COR-L47 (cell line): ENCODE measurements at places on chromosomes 6 and 20.

DNA sequence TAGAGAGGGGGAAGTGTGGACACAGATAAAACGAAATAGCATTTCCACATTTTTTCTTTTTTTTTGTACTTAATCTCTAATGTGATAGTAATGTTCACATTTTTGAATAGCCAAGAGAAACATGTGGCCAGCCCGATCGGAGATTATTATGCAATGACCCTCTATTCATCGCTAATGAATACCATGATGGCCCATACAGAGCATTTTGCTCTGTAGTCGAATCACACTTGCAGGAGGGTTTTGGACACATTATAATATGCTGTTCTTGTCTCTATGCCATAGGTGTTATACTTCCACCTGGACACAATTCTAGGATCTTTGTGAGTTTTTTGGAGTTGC, 60.1 kb downstream of the MTHFD1L start:
- no peak for DNase-seq

DNA sequence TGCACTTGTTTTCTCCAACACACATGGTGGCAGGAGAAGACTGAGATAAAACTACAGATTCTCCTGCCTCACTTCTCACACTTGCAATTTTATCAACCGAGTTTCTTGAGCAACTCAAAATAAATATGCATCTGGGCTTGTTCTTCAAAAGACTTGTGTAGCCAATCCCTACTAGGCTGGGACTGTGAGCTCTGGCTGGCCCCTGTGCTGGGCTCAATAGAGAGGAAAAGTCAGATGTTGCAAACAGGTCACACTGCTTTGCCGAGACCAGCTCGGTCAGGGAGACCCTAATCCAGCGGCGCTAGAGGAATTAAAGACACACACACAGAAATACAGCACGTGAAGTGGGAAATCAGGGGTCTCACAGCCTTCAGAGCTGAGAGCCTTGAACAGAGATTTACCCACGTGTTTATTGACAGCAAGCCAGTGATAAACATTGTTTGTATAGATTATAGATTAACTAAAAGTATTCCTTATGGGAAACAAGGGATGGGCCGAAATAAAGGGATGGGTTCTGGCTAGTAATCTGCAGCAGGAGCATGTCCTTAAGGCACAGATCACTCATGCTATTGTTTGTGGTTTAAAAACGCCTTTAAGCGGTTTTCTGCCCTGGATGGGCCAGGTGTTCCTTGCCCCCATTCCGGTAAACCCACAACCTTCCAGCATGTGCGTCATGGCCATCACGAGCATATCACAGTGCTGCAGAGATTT, 32.7 kb downstream of the FAM50B start:
- DNase-seq: no peak

DNA sequence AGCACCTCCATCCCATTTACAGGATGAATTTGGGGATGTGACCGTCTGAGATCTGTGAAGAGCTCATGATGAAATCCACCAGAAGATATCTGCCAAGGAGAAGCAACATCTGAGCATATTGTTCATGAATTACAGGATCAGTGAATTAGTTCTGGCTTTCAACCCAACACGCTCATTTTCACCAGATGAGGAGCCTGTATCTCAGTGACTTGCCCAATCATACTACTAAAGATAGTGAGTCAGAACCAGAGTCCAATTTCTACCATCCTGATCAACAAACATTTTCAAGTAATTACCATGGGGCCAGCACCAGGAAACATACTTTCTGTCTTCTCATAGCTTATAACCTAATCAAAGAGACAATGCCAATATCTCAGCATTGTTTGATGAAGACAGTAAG, 116.6 kb downstream of the ZDHHC14 start:
- DNase-seq: no peak

DNA sequence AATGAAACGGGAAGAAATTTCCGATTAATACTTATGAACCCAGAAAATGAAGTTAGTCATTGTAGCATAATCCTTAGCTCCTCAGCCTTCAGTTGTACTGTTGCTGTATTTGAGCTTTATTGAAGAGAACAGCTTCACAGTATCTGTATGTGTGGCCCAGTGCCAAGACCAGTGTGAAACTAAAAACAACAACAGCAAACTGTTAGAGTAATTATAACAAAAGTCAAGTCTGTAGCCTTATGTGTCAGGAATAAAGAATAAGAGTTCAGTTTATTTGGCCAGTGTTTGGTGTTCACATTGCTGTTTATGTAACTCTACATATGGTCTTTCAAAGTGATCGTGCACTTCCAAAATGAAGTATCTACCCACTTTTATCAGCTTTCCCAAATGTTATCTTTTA, 70.9 kb downstream of the ARID1B start:
- no peak for DNase-seq

DNA sequence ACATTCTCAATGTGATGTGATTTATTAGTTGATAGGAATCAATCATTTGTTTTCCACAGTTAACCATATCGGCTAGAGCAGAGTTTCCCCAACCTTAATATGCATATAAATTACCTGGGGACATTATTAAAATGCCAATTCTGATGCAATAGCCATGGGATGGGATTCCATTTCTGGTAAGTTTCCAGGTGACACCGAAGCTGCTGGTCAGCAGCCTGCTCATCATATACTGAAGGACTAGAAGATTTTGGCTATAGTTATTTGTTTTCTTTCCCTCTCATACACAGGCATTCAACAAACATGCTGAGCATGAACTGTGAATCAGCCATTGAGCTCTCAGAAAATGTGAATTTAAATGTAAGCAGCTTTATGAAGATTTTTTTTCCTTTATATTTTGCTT, 35.8 kb downstream of the FBXO5 start:
- no peak for DNase-seq

GRCh38 chr6:30029588-30029987, 31.5 kb upstream of the POLR1H start:
- no peak for DNase-seq

DNA sequence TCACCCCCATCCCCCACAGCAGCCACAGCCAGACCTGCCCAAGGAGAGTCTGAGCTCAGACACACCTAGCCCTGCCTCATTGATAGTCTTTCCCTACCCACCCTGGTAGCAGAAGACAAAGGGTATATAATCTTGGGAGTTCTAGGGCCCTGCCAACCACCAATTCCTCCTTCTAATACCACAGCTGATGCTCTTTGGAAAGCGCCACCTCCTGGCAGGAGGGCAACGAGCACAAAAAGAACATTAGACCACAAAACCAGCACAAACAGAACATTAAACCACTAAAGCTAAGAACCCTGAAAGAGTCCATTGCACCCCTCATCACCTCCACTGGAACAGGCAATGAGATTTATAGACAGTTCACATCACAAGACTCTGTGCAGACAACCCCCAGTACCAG, 195.8 kb upstream of the FUT9 start:
- DNase-seq: no peak

GRCh38 chr20:44036441-44036840, 121.8 kb downstream of the TOX2 start:
- DNase-seq: no peak

DNA sequence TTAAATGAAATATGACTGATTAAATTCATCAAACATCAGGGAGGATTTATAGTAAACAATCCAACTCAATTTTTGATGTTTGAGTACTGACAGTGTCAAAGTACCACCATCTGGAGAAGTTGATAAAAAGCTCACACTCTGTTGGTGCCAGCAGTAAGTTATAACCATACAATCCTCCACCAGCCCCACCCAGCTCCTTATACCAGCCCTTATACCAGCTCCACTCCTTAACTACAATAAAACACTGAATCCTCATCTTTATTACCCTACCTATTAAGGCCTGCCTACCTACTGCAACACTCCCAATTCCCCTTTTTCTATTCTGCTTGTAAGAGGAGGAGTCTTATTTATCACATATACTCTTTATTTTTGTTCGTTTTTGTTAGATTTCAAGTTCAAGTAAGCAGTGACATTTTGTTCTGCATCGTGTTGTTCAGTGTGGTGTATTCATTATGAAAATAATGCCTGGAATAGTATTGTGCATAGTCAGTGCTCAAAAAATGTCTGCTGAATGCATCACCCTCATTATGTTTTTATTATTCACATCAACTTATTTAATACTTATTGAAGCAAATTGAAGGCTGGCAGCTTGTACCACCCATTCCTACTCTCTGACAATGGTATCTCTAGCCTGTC, 954.7 kb upstream of the ADGRB3 start:
- DNase-seq: no peak

DNA sequence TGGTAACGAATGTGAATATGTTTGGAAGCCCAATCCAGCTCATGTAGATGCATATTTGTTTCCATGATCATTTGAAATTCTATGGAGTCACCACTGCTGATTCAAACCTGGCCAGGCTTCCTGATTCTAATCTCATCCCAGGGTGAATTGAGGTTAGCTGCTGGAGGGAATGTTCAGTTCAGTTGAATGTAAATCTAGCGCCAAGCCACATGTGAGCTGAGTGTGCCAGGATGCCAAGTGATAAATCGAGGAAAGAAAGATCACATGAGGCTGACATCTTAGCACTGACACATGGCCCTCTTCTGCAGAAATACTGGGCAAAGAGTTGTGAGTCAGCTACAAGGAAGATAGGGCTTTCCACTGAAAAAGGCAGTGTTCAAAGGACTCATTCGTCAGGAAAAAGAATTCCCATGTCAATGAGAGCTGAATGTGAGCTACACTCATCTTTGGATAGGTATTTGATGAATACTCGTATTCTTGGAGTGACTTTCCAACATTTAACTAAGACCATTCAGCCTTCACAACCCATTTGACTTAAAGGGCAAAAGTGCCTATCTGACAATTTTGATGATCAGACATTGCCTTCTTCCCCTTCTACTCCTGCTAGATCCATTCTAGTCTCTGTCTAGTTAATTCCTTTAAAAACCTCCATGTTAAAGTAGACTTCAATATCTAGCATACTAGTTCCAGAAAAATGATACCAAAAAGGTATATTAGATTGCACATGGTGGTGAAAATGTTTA, 172.1 kb downstream of the MTFR2 start:
- DNase-seq: no peak

DNA sequence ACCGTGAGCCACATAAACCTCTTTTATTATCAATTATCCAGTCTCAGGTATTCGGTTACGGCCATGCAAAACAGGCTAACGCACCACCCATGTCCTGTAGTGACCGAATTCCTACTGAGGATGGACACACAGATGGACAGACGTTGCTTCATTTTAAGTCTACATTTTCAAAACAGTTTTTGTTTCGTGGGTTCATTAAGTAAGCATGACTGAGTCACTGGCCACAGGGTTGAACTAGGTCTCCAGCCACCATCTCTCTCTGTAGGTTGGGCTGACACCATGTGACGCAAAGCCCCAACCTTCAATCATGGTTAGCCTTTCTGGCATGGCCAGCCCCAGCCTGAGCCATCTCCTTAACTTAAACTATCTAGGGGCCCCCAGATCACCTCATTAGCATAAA, 110.0 kb upstream of the SLC22A23 start:
- DNase-seq: no peak

DNA sequence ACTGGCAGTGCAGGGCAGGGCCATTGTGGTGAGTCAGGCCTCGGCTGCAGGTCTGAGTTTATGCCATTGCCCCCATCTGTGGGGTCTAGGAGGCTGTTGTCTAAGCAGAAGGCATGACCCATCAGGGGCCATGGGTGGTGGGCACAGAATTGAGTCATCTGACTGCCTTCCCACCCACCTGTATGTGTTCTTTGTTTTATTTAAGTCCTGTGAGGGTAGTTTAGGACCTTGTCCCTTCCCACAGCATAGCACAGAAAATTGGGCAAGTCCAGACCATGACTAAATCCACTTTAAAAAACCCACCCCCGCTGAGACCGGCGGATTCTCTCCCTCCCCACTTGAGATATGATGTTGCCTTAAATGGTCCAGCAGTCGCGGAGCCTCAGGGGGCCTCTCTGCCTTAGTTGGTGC, 40.3 kb downstream of the ERMARD start:
- DNase-seq: no peak

GRCh38 chr20:41613321-41613720, 4.9 kb downstream of the CHD6 start:
- no peak for DNase-seq

DNA sequence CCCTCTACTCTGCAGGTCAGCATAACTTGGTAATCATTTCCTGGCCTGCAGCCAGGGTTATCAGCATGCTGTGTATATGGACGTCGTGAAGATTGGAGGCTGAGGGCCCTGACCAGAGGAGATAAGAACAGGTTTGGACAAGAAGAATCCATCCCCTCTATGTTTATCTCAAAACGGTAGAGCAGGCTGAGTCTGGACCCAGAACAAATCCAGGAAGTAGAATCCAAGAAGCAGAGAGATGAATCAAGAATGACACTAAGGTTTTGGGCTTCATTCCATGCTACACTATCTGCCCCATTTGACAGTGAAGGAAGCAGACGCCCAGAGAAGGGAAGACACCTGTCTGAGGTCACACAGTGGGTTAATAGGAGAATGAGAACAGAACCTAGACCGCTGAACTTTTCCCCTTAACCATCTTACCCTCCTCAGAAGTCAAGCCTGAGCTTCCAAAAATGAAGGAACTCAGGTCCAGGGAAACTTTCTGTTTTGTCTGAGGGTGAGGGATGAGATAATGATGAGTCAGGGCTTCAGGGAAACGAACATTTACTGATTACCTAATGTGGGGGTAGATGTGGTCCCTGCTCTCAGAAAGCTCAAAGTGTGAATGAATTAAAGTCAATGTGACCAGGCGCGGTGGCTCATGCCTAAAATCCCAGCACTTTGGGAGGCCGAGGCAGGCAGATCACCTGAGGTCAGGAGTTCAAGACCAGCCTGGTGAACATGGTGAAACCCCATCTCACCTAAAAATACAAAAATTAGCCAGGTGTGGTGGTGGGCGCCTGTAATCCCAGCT, 9.4 kb upstream of the COMMD7 start:
- DNase-seq: no peak

- no peak for DNase-seq
Measured at GRCh38 chr6:3367630-3368029, 89.2 kb downstream of the SLC22A23 start.

- no peak for DNase-seq
Measured at GRCh38 chr6:111759331-111759835, 113.9 kb downstream of the FYN start.

DNA sequence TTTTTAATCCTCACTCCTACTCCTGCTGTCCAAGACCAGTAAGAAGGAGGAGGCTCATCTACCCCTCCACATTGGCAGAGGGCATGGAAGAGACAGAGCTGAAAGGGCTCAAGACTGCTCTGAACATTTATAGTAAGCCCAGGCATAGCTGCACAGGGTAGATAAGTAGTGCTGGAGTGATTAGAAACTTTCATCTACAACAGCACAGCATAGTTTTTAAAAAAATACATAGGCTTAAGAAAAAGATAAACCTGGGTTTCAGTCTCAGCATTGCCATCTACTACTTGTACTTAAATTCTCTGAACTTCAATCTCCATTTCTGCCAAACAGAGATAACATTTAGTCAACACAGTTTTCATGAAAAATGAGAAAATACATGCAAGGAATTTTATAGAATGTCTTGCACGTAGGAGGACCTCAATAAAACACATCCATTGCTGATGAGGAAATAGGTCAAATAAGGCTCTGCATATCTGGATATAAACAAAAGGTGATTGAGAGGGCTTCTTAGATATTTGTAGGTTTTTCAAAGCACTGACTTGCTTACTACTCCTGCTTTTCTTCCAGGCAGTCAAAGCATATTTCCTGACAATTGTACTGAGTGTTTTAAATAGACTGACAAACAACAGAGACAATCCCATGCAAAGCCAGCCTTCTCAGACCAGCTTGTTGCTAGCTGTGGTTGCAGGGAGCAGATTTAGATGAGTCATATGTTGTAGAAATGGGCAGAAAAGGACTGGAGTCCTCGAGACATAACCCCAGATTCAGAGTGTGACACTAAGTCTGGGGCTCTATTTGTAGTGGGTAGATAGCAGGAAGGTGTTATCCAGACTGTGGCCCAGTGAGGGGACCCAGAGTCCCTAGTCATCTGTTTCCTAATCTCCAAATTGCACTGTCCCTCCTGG, 107.4 kb upstream of the TAB2 start:
- DNase-seq: no peak
